Amniotic stem cell (primary cell): ENCODE measurements at places on chromosomes 6 and 20.

- no peak for DNase-seq
These were observed 11.8 kb downstream of the RPS6KA2 start for GRCh38 chr6:166615059-166615770.

DNA sequence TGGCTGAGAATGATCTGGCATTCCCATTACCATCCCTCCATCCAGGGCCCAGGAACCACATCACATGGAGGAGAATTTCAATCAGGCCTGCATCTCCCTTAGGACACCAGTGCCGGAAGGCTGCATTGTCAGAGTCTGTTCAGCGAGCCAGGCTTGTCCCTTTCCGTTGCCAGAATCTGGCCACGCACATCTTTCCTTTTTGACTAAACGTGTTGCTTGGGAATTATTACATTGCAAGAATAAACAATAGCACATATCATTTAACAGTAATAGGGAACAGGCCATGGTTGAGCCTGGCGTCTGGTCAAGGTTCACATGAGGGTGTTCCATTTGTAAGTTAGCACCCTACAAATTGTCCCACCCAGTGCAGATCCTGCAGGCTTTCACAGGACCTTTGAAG lies 42.8 kb downstream of the SOBP start:
- DNase-seq: no peak

GRCh38 chr6:33616913-33617312 lies 4.2 kb upstream of the ITPR3 start:
- DNase-seq: no peak

DNA sequence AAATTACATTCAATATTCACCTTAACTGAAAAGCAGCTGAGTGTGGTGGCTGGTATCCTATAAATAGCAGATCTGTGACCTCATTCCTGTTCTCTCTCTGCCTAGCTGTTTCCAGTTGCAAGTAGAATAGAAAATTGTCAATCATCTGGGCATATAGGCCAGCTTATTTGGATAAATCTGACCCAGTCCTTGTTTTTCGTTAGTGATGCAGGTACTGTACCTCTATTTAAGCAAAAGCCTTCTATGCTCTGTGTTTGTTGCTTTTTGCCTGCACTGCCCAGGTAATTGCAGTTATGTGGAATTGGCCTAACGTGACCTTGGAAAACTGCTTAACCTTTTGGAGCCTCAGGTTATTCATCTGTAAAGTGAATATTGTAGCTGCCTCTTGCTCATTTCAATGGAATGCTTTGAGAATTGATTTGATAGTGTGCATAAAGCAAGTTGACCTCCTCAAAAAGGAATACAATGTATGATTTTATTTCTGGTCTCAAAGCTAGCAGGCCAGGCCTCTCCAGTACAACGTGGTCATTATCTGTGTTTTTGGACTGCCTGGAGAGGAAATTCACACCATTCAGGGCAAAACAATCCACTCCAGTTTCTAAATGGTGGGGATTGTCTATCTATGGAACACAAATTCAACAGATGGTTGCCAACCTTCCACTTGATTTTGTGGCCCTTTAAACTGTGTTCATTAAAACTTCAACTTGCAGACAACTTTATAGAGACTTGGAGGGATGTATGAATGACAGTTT lies 508.7 kb upstream of the CITED2 start:
- no peak for DNase-seq

DNA sequence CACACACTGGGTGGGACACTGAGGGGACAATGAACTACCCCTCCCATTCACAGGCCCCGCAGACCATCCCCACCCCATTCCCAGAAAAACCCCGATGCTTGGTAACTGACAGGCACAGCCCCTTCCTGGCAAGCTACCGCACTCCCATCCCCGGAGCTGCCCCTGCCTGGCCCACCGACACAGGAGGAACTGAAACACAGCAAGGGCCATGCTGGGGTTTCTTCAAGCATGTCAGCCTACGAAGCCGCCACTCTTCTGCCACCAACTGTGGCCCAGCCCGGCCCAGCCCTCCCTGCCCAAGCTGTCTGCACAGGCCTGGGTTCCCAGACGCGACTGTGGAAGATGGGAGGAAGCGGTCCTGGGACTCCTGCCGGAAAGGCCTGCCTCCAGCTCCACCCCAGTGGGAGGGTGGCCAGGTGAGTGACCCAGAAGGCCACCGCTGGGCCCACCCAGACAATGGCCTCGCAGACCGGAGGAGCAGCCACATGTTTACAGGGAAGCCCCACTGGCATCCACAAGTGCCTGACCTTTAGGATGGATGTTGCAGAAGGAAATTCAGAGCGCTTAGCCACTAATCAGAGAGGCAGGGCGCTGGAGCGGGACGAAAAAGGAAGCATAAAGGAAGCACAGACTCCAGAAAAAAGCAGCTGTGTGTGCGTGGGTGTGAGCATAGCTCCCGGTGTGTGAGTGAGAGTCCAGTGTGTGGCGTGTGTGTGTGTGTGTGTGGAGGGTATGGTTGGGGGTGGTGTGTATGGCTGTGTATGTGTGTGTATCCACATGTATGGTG lies 91.6 kb downstream of the PRND start:
- no peak for DNase-seq

DNA sequence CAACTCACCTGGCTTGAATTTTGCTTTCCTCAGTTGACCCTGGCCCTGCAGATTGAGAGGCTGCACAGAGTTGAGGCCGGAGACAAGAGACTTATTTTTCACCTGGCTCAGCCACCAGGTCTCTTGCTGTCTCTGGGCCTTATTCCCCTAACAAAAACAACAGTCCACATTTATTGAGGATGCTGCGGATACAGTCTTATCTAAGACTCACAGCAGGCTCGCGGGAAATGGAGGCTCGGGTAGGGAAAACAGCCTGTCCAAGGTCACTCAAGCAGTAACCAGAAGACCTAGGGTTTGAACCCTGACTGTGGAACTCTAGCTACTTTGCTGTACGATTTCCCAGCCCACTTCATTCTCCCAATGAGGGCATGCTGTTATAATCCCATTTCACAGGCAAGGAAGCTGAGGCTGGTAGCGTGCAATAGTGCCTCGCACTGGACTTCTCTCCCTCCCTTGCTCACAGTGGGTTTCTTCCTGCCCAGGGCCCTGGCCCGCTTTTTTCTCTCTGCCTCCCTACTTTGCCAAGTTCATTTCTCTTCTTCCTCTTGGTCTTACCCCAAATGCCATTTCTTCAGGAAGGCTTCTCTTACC lies 57.7 kb downstream of the RBM38 start:
- DNase-seq: no peak

GRCh38 chr6:34608321-34609091 lies 52.4 kb upstream of the SPDEF start:
- no peak for DNase-seq

- no peak for DNase-seq
These were observed 4.2 kb upstream of the SAPCD1 start for GRCh38 chr6:31758281-31758680.

- no peak for DNase-seq
These were observed 789.6 kb upstream of the EYS start for GRCh38 chr6:66496659-66497058.

DNA sequence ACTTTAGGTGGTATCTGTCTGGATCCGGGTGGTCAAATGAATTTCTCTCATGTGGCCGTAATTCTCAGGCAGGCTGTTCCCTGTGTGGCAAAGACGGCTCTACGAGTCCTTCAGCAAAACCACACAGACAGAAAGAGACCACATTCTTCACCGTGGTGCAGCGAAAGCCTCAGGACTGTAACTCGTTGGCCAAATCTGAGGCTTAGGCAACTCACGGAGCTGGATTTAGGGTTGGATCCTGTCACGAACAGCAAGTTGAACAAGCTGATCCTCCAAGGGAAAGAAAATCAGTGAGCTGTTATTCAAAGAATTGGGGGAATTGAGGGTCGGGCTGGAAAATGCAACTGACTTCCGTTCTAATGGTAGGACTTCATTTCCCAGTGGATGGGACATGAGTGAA lies 167.4 kb downstream of the ZMYND8 start:
- no peak for DNase-seq

DNA sequence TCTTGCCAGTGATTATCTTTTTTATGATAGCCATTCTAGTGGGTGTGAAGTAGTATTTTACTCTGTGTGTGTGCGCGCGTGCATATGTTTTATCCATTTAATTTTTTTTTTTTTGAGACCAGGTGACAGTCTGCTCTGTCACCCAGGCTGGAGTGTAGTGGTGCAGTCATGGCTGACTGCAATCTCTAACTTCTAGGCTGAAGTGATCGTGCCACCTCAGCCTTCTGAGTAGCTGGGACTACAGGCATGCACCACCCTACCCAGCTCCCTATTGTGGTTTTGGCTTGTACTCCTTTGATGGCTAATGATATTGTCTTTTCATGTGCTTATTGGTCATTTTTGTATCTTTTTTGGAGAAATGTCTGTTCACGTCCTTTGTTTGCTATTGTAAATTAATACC lies 33.3 kb downstream of the ITCH start:
- no peak for DNase-seq

DNA sequence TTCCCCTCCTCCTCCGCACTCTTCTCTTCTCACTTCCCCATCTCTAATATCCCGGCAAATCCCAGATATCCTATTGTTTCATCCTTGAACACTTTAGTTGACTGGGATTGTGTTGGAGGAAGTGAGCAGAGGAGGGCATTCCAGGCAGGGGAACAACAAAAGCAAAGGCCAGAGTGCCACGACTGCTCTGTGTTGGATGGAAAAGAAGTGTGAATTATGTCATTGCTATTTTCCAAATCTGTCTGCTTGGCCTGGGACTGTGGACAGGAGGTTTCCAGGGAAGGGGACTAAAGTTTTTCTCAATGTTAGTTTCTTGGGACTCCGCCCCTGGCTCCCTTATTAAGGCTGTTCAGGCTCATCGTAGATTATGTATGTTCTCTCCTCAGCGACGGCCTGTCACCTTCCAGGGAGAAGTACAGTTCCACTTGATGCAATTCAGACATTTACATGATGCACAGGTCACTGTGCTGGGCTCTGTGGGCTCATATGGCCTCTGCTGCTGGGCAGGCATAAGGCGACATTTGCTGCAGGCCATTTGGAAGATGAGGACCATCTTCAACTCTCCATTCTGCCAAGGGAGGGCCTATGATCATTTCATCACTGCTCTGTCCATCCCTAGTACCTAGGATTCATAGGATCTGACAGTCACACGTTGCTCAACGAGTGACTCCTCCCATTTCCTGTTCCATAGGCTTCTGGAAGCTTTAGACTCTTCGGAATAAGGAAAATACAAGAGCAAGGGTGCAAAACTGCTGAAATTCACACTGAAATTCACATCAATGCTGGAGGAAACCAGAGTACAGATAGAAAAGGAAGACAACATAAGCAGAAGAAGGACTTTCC lies 99.1 kb upstream of the KCNK16 start:
- no peak for DNase-seq

DNA sequence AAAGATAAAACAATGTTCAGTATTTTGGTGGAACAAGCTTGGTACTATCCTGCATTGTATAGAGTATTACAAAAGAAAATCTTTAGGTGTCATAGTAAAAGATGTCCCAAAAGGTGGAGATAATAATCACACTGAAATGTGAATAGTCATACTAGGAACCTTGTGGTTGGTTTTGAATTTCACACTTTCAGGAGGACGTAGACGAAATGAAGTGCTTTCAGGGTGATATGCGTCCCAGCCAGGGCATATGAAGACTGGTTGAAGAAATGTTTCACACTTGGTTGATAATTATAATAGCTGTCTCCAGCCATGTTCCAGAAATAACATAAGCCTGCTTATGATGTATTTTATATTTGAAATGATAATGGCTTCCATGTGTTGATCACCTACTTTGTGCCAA lies 60.4 kb downstream of the SCAND1 start:
- DNase-seq: no peak

- DNase-seq: no peak
These were observed 41.7 kb downstream of the TMEM242 start for GRCh38 chr6:157281570-157281969.

GRCh38 chr6:40922281-40922680 lies 116.7 kb downstream of the UNC5CL start:
- DNase-seq: peak; percentile 9

DNA sequence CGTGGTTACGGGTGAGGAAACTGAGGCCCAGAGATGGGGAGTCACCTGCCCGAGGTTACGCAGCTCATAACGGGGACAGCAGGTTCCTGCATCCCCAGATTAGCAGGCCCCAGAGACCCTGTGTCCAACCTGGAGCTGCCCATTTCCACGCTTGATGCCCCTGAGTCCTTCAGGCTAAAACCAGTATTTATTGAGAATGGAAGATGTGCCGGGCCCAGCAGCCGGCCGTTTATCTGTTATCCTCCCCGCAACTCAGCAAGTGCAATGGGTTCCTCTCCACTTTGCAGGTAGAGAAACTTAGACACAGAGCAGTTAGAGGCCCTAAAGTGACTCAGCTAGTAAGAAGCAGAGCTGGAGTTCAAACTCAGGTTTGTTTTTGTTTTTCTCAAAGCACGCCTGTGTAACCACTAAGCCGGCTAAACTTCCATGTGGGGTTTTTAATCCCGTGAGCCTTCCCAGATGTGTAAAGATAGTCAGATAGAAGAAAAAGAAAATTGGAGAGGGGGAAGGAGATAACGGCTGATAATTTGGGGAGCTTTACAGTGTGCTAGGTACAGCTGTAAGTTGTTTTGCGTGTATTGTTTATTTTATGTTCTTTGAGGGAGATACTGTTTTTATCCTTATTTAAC lies 775 bp downstream of the PFDN4 start:
- no peak for DNase-seq

- no peak for DNase-seq
These were observed 76.7 kb downstream of the PSMB1 start for GRCh38 chr6:170476360-170476759.

DNA sequence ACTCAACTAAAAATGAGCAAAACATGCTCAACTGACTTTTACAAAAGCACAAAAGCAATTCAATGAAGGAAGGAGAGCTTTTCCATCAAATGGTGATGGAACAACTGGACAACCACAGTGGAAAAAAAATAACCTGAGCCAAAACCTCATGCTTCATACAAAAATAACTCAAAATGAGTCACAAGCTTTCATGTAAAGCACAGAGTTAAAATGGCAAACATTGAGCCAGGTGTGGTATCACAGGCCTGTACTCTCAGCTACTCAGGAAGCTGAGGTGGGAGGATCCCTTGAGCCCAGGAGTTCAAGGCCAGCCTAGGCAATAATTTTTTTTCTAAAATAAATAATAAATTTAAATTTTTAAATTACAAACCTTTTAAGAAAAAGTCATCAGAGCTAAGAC lies 18.4 kb upstream of the HLA-G start:
- no peak for DNase-seq

- DNase-seq: no peak
These were observed 58.0 kb upstream of the MYO6 start for GRCh38 chr6:75691012-75691411.

DNA sequence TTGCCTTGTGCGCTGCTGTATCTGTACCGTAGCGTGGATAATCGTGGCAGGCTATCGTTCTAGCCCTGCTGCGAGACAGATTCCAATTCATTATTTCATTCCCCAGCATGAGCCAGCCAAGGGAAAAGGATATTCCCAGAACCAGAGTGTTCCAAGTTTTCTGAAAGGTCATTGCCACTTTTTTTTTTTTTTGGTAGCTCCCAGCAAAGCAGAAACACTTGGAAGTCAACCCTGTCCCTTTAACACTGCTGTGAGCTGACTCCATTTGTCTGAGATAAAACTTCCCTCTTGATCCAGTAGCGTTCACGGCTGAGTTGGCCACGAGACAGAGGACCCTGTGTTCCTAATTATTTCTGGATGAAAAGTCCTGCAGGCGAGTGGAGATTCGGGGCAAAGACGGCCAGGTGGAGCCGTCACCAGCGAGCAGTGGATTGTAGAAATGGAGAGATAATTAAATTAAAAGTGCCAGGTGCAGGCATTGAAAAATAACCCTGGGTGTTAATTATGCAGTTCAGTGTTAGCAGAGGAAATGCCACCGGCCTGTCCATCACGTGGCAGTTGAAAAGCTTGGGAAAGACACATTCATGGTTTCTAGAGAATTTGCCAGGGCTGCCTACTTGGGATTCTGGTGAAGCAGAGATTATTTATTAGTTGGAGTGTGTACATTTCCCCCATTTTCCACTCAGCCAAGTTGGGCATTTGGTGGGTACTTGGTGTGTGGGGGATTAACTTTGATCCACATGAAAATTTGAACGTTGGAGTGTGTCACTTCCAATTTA lies 164.2 kb downstream of the SLC24A3 start:
- DNase-seq: no peak
